NCI-H510A treated with DMSO at 0.1 percent for 48 hours (cell line): ENCODE measurements at places on chromosomes 1 and 21.

DNA sequence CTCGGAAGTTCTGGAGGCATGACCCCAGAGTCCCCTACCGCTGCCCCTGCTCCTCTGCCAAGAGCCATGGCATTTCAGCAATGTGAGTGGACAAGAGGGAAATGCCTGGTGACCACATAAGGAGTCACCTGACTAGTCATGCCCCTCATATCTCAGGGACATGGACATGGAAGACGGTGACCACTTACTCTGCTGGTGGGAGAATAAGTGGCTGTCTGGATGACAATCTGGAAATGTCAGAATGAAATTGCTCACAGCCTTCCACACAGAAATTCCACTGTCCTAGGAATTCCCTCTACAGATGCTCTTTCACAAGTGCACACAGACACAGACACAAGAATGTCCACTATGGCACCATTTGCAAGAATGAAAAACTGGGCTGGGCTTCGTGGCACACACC, 24.3 kb upstream of the PLEKHG5 start:
- no peak for DNase-seq

DNA sequence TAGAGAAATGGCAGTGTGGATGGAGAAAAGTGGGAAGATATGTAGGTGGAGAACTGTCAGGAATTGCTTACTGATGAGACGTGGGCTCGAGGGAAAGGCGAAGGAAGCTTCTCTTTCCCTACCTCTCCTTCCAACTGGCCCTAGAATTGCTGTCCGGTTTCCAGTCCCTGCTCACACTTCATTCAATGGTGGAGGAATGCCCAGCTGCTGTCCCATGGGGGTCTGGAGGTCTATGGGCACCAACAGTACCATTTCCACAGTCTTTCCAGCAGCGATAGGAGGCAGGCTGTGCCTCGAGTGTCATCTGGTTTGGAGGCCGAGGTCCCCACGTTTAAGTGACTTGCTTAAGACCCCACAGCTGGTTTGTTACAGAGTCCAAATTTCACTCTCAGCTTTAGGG, 31.5 kb upstream of the CD1D start:
- no peak for DNase-seq

GRCh38 chr1:188489336-188490112, 1660.8 kb downstream of the PLA2G4A start:
- no peak for DNase-seq

DNA sequence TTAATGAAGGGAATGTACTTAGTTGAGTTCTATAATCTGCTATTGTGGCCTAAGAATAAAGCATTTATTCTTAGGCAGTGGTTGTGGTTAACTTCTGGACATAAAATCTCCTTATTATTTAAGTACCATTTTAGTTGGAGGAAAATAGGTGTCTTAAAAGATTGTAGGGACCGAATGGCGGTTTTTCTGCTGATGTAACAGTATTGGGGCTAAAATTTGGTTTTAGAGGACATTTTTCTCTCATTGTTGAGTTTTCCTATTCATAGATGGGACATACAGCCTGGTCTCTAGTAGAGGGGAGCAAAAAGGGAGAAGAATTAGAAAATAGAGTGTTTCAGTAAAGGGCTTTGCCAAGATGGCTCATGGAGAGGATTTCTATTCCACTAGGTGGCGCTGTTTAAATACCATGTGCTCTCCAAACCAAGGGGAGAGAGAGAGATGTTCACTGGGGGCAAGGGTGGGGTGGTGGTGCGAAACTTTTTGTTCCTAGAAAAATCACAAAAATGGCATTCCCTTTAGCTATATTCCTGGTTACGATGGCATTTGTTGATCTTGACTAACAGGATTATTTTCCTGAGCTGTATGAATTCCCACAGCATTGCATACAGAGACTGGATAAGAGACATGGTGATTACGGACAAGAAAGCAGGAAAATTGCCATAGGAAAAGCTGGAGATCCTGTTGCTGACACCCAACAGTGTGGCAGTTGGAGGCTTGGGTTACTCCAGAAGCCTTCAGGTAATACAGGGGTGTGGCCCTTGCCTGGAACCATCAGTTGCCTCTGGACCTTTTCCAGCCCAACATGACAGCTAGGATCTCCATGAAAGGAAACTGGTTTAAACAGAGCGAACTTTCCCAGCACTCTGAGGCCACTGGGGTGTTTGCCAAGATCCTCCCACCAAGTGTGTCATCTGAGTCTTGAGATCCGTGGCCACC, 18.2 kb upstream of the FCGR2A start:
- DNase-seq, result peak; percentile 7

- no peak for DNase-seq
Measured at GRCh38 chr1:20726932-20727745, 5.4 kb downstream of the SH2D5 start.

DNA sequence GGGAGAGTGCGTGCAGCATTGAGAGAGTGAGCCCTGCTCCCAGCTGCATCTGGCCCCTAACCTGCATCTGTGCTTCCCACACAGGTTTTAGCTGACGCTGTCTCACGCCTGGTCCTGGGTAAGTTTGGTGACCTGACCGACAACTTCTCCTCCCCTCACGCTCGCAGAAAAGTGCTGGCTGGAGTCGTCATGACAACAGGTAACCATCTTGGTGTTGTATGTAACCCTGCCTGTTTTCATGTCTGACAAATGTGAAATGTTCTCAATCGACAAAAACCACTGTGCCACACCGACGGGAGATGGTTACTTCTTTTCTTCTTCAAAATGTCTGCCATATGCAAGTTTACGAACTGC, 105.8 kb downstream of the ADARB1 start:
- DNase-seq, result no peak

DNA sequence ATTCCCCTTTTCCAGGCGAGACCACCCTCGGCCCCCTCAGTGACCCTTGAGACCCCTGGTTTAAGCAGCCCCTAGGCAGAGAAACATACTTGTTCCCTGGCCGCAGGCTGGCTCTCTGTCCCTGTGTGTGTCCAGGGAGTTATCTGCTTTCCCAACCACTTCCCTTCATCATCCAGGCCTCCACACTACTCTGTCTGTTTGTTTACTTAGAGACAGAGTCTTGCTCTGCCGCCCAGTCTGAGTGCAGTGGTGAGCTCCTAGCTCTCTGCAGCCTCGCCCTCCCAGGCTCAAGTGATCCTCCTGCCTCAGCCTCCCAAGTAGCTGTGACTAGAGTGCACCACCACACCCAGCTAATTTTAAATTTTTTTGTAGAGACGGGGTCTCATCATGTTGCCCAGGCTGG, 5.8 kb upstream of the VWA1 start:
- DNase-seq, result peak; percentile 94

DNA sequence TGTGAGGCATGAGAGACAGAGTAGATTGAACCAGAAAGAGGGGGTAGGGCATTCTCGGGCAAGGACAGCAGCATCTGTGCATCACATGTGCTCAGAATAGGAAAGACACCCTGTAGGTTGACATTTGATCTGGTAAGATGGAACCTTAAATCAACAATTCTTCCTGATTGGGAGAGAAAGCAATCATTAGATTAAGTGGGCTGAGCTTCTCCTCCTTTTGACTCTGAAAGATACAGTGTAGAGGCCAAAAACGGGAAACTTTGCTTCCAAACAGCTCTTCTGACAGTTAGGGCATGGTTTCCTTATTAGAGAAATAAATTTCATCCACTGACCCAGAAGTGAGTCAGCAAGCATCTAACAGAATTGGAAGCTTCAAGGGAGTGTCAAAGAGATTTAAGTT, 9.7 kb downstream of the KIF14 start:
- no peak for DNase-seq

DNA sequence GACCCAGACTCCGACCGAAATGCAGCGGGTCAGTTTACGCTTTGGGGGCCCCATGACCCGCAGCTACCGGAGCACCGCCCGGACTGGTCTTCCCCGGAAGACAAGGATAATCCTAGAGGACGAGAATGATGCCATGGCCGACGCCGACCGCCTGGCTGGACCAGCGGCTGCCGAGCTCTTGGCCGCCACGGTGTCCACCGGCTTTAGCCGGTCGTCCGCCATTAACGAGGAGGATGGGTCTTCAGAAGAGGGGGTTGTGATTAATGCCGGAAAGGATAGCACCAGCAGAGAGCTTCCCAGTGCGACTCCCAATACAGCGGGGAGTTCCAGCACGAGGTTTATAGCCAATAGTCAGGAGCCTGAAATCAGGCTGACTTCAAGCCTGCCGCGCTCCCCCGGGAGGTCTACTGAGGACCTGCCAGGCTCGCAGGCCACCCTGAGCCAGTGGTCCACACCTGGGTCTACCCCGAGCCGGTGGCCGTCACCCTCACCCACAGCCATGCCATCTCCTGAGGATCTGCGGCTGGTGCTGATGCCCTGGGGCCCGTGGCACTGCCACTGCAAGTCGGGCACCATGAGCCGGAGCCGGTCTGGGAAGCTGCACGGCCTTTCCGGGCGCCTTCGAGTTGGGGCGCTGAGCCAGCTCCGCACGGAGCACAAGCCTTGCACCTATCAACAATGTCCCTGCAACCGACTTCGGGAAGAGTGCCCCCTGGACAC, 534 bp downstream of the C1orf56 start:
- peak; percentile 70 for DNase-seq

DNA sequence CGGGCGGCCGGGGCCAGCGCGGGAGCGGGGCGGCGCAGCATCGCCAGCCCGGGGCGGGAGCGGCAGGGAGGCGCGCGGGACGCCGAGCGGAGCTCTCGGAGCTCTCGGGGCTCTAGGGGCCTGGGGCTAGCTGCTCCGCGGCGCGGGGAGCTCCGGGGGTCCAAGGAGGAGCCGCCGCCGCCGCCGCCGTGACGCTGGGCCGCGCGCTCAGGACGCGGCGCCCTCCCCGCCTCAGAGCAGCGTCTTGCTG, 147 bp downstream of the CLSTN1 start:
- no peak for DNase-seq

- DNase-seq, result no peak
Measured at GRCh38 chr1:16621300-16621658, 7.9 kb upstream of the NBPF1 start.

- no peak for DNase-seq
Measured at GRCh38 chr1:233315718-233316301, 11.7 kb upstream of the MAP3K21 start.

GRCh38 chr1:180539136-180539535, 19.6 kb upstream of the OVAAL start:
- DNase-seq, result no peak

- no peak for DNase-seq
Measured at GRCh38 chr1:116167625-116168276, 56.6 kb downstream of the MAB21L3 start.

GRCh38 chr1:47402591-47402990, 13.5 kb upstream of the FOXE3 start:
- DNase-seq, result no peak

GRCh38 chr1:234918181-234918841, 210.3 kb downstream of the TOMM20 start:
- DNase-seq, result no peak

GRCh38 chr1:178581351-178582303, 68.7 kb downstream of the TEX35 start:
- DNase-seq, result no peak

- DNase-seq, result no peak
Measured at GRCh38 chr1:188314557-188315137, 1485.9 kb downstream of the PLA2G4A start.

DNA sequence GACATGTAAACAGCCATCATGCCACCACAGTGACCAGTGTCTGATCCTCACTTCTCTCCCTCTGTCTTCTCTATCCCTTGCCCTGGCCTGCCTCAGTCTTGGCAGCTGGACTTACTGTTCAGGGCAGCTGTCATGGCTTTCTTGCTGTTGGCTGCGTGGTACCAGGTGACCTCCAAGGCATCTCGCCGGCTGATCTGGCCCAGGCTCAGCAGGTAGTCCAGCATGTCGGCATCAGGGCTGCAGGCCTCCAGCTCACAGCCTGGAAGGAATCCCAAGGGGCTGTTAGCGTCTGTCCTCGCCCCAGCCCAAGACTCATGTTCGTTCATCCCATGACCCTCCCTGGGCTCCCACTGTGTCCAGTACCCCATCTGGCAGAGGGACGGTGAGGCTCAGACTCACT, 3.6 kb downstream of the FAM151A start:
- DNase-seq, result no peak

- no peak for DNase-seq
Measured at GRCh38 chr1:207654320-207654719, 9.4 kb downstream of the CR1L start.

DNA sequence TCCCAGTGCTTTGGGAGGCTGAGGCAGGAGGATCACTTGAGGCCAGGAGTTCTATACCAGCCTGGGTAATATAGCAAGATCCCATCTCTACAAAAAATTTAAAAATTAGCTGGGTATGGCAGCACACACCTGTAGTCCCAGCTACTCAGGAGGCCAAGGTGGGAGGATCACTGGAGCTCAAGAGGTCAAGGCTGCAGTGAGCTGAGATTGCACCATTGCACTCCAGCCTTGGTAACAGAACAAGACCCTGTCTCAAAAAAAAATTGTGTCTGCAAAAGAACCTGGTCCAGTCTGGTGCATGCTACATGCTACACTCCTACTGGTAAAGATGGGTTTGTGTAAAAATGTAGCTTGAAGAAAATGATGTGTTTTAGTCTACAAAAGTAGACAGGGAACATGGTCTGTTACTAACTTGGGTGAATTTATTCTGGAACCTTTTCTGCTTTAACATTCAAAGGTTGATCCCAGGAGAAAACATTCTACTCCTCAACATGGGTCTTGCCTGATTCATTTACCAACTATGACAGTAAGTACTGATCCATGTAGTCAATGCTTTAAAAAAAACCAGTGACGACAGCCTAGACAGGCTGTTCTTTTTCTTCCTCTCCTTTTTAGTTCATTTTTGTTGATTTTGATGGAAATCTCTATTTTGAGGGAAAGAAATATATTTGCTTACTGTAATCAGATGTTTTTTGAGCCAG, 32.7 kb upstream of the ENAH start:
- no peak for DNase-seq

DNA sequence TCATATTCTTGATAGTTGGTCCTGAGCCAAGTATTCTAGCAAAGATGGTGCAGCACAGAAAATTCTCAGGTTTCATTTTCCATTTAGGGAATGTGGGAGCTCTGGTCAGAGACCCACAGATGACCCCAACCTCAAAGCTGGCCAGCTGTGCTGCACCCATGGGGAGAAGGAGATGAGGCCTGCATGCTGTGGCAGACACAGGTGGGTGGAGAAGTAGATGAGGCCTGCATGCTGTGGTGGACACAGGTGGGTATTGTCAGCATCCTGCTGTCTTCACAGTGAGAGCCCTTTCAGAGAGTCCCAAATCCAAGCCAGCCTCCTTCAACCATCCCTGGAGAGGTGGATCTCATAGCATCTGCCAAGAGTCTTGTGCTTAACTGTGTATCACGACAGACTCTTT, 77.7 kb downstream of the DSCAM start:
- DNase-seq, result no peak

GRCh38 chr1:206916000-206916709, 5.6 kb downstream of the FCMR start:
- DNase-seq, result no peak

- no peak for DNase-seq
Measured at GRCh38 chr1:114339379-114339778, 171.6 kb downstream of the TRIM33 start.

DNA sequence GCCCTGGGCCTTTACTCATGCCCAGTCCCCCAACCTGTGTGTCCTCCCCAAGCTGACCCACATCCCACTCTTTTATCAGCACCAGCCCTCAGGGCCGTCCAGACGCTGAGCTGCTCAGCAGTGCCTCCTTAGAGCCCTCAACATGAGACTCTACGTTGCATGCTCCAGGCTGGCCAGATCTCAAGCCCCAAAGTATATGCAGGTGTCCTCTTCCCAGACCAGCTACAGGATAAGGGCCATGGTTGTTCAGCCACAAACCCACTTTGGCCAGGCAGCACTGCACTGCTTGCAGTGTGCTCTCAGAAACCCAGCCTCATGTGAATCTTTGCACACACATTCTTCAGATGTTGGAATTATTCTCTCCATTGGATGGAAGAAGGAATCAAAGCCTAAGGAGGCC, 6.0 kb downstream of the CITED4 start:
- DNase-seq, result no peak
